GM23338 (cell line): ENCODE measurements at places on chromosomes 3 and 15. TPM values are rescaled to one million over a fixed set of nuclear protein-coding genes. Genes with fewer than 3 reads are reported as not detected.

The PTH1R gene
- total RNA-seq: 1.3 and 5.7 TPM in 2 replicates

The GJD2 gene
- total RNA-seq: 0.27 and 0.63 TPM in 2 replicates

The PLA2G4E gene
- not detected in 2 replicates for total RNA-seq

The STAC gene
- total RNA-seq: 17.1 and 22.9 TPM in 2 replicates

The SNX1 gene
- 27.5 and 33.3 TPM in 2 replicates for total RNA-seq

The PAK6 gene
- 6.6 and 20.0 TPM in 2 replicates for total RNA-seq

The ANKRD34C gene
- not detected in 2 replicates for total RNA-seq

- no peaks in the 10 kb centered on the region for H3K27me3 ChIP-seq
- no peak overlapping the region for H3K4me3 ChIP-seq
- H3K27ac ChIP-seq: no peak overlapping the region
- no peaks in the 10 kb centered on the region for H3K36me3 ChIP-seq
- no peak for DNase-seq
- no peaks in the 10 kb centered on the region for H3K4me1 ChIP-seq
These were observed 27.8 kb downstream of the ACSBG1 start for GRCh38 chr15:78206326-78207109.

DNA sequence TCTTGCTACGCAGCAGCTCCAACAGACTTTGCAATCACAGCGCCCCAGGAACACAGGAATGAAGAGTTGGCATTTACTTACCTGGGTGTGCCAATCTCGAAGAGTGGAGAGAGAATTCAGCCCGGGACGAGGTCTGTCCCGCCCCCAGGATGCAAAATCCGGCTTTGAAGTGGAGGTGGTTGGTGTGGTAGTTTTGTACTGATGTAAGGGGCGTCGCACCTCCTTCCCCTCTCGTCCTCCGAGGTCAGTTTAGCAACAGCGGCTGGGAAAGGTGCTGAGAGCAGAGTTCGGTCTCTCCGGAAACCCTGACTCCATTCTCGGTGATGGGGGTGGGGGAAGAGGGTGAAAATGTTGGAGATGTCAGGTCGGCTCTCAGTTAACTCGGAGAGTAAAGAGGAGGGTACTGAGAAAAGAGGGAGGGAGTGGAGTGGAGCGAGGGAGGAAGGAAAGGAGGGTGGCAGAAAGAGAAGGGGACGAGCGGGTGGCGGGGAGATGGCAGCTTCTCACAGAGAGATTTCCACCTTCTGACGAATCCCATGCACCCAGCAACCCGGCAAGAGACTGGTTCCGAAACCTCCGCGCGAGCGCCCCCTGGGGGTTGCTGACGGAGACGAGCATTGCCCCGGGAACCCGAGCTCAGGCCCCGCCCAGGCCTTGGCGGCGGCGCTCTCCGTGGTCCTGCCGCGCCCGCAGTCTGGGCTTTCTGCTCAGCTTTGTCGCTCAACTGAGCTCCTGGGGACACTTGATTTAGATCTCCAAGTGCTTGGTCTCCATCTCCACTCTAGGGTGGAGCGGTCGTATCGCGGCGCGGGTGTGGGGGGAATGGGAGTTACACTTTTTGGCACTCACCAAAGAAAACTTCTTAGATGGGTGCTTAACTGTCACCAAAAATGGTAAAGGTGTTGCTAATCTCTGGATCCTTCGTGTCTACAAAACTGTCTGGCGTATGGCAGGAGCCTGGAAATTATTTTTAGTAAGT is at the start of gene CPNE4:
Gene CPNE4 (minus strand): TSS at position 529 of the 979 bp plus-strand sequence.
- H3K27me3 ChIP-seq: peaks cover 52% of the 10 kb centered on the region
- peak; percentile 94 for DNase-seq
- no peaks in the 10 kb centered on the region for H3K36me3 ChIP-seq
- H3K4me3 ChIP-seq: peak within 1 kb of the TSS; percentile 80
- no peak within 1 kb of the TSS for H3K27ac ChIP-seq

GRCh38 chr3:196179380-196180308 is 31.6 kb downstream of the ZDHHC19 start:
- no peak overlapping the region for H3K4me3 ChIP-seq
- no peaks in the 10 kb centered on the region for H3K36me3 ChIP-seq
- peak; percentile 73 for DNase-seq
- H3K27ac ChIP-seq: no peak overlapping the region
- peaks cover 15% of the 10 kb centered on the region for H3K4me1 ChIP-seq

DNA sequence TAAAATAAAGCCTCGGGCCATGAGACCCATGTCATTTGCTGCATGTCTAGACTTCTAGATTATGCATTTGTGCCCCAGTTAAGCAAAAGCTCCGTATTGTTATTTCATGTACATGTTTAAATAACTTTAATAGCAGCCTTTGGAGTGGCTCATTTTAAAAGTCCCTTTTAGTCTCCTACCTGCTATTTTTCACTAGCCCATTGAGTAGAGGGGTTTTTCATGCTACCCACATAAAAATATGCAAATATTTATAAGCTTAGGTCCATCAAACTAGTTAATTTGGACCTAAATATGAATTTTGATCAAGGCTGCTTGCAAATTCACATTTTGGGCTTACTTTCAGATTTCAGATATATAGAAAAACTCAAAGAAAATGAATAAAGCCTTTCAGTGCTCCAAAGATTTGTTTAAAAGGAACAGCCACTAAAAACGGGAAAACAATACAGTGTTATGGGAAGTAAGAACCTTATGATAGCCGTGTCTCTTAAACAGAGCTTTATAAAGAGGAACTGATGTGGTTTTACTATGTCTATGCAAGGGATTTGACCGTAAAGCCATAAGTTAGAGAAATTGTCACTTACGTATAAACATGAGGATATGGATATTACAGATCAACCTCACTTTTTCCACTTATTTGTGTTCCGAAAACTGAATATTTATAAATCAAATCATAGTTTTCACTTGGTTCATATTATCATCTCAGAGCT is 30.0 kb downstream of the FILIP1L start:
- DNase-seq: no peak
- H3K4me3 ChIP-seq: no peak overlapping the region
- peaks cover 18% of the 10 kb centered on the region; the same call in 1 of the 2 replicates for H3K4me1 ChIP-seq
- H3K27me3 ChIP-seq: no peaks in the 10 kb centered on the region
- no peak overlapping the region for H3K27ac ChIP-seq
- no peaks in the 10 kb centered on the region for H3K36me3 ChIP-seq

GRCh38 chr3:50314816-50315215 is 7.7 kb downstream of the HYAL2 start:
- no peak overlapping the region for H3K27ac ChIP-seq
- peaks cover 8% of the 10 kb centered on the region for H3K36me3 ChIP-seq
- DNase-seq: no peak

GRCh38 chr3:839981-840380 is 252.8 kb upstream of the CNTN6 start:
- H3K27ac ChIP-seq: no peak overlapping the region
- no peaks in the 10 kb centered on the region for H3K27me3 ChIP-seq
- DNase-seq: no peak
- H3K36me3 ChIP-seq: no peaks in the 10 kb centered on the region
- H3K4me3 ChIP-seq: no peak overlapping the region
- no peaks in the 10 kb centered on the region for H3K4me1 ChIP-seq

DNA sequence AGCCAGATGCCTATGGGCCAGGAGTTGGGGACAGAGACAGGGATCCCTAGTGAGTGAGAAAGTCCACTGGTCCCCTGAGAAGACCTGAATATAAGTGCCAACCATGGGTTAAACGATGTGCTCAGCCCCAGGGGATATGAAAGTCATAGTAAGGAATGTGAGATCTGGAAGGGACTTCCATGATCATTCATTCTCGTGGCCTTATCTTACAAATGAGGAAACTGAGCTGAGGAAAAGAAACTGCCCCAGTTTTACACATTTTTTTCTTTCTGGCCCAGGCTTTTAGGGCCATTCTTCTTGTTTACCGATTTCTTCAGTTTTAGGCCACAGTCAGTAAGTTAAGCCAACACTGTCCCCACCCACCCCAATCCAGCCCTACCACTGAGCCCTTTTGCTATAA is 11.1 kb downstream of the CD80 start:
- peaks cover 2% of the 10 kb centered on the region; the same call in 1 of the 2 replicates for H3K4me1 ChIP-seq
- no peak for DNase-seq
- no peaks in the 10 kb centered on the region for H3K36me3 ChIP-seq

GRCh38 chr3:152185891-152186630 is 82.7 kb upstream of the MBNL1 start:
- H3K36me3 ChIP-seq: no peaks in the 10 kb centered on the region
- H3K4me1 ChIP-seq: no peaks in the 10 kb centered on the region
- DNase-seq: no peak
- no peak overlapping the region for H3K4me3 ChIP-seq
- H3K27ac ChIP-seq: no peak overlapping the region

GRCh38 chr15:76963596-76963995 is 31.3 kb upstream of the PSTPIP1 start:
- no peaks in the 10 kb centered on the region for H3K36me3 ChIP-seq
- H3K27ac ChIP-seq: no peak overlapping the region
- no peaks in the 10 kb centered on the region for H3K27me3 ChIP-seq
- H3K4me3 ChIP-seq: no peak overlapping the region
- peak; percentile 43 for DNase-seq

- no peak overlapping the region for H3K4me3 ChIP-seq
- no peak for DNase-seq
- H3K27ac ChIP-seq: no peak overlapping the region
- H3K4me1 ChIP-seq: peaks cover 6% of the 10 kb centered on the region; the same call in 1 of the 2 replicates
- H3K27me3 ChIP-seq: no peaks in the 10 kb centered on the region
These were observed 44.6 kb upstream of the LIMD1 start for GRCh38 chr3:45549961-45550360.

DNA sequence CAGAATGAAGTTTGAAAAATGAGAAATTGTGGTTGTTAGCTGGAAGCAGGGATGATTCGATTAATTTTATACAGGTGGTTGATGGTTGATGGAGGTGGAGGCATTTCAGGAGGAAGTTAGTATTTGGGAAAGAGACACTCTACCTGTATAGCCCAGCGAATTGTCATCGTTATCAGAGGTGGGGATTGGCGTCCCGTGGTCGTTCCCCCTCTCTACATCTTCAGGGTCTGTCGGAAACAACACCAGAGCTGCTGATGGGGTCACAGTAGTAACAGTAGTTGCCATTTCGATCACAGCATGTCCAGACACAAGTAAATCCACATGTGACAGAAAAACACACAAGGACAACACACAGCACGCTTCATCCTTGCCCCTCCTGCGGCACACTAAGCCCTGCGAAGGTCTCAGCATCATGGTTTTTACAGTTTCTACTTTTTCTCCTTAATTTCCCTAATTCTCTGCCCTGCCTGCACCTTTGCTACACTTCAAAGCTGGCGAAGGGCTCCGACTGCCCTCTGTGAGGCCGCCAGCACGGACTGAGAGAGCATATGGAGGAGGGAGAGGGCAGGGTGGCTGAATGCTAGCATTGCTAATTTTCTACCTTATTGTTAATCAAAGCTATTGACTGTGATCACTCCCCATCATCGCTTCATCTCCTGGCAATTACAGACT is 642.3 kb downstream of the ROBO1 start:
- H3K27me3 ChIP-seq: no peaks in the 10 kb centered on the region
- H3K36me3 ChIP-seq: no peaks in the 10 kb centered on the region
- H3K4me3 ChIP-seq: no peak overlapping the region
- no peak overlapping the region for H3K27ac ChIP-seq

GRCh38 chr15:77568973-77569728 is 63.6 kb downstream of the LINGO1 start:
- no peaks in the 10 kb centered on the region for H3K27me3 ChIP-seq
- H3K36me3 ChIP-seq: no peaks in the 10 kb centered on the region

DNA sequence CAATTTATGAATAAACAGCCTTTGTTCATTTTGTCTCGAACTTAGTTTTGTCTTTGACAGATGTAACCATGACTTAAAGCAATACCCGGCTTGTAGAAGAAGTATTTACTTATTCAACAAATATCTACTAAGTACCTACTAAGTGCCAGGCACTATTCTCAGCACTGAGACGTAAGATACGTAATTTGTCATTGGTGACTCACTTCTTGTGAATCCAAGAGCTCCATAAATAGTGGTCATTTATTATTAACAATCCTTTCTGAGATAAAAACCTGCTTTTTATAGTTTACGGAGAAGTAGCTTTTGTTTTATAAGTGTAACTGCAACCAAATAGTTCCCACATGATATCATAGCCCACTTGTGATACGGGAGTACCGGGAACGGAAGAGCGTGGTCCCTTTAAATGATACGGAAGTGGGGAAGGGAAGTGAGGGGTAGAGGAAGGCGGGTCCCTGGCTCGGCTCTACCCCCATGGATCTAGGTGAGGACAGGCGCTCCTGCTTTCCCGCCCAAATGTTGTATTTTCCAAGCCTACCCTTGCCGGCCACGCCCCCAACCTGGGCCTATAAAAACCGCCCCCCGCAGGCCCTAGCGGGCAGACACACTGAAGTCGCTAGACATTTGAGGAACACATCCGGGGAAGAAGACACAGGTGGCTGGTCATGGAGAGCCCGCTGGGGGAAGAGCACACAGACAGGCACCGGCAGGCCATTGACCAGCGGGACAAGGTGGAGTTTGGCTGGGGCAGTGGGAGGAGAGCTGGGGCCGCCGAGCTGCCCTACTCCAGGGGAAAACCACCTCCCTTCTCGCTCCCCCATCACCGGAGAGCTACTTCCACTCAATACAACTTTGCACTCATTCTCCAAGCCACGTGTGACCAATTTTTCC is at the start of gene SAMMSON:
Gene SAMMSON (plus strand): TSS at position 594 of the 888 bp plus-strand sequence.
- H3K36me3 ChIP-seq: no peaks in the 10 kb centered on the region
- no peak within 1 kb of the TSS for H3K4me3 ChIP-seq
- H3K27ac ChIP-seq: no peak within 1 kb of the TSS
- DNase-seq: peak; percentile 60
- no peaks in the 10 kb centered on the region for H3K27me3 ChIP-seq

DNA sequence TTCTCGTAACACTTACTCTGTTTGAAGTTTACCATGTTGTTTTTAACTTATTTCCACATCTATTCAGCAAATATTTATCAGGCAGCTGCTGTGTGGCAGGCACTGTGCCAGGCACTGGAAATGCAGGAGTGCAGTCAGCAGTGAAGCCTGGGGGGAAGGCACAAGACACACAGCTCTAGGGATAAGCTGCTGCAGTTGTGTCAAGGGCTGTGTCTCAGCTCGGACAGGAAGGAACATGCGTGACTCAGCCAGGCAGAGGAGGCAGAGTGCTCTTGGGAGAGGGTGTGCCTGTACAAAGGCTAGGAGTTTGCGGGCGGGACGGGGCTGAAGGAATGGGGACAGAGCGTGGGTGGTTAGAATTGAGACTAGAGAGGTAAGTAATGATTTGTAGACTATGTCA is 24.7 kb downstream of the LYSMD4 start:
- H3K4me1 ChIP-seq: peaks cover 4% of the 10 kb centered on the region; the same call in 1 of the 2 replicates
- no peak overlapping the region for H3K27ac ChIP-seq
- H3K36me3 ChIP-seq: no peaks in the 10 kb centered on the region; the same call in none of the 2 replicates
- DNase-seq: no peak
- H3K4me3 ChIP-seq: no peak overlapping the region

GRCh38 chr3:167859610-167860009 is 124.1 kb downstream of the SERPINI1 start:
- DNase-seq: no peak
- H3K36me3 ChIP-seq: no peaks in the 10 kb centered on the region
- H3K27me3 ChIP-seq: no peaks in the 10 kb centered on the region
- H3K4me3 ChIP-seq: no peak overlapping the region

- DNase-seq: no peak
- no peak overlapping the region for H3K27ac ChIP-seq
- no peaks in the 10 kb centered on the region for H3K4me1 ChIP-seq
These were observed 1433.9 kb upstream of the CADM2 start for GRCh38 chr3:83524901-83525300.

GRCh38 chr15:24318981-24319380 is 356.6 kb upstream of the NPAP1 start:
- no peak overlapping the region for H3K27ac ChIP-seq
- no peak overlapping the region for H3K4me3 ChIP-seq
- no peaks in the 10 kb centered on the region for H3K4me1 ChIP-seq
- no peaks in the 10 kb centered on the region for H3K36me3 ChIP-seq
- no peaks in the 10 kb centered on the region for H3K27me3 ChIP-seq
